Activated CD4-positive, alpha-beta T cell treated with anti-CD3 and anti-CD28 coated beads, Interleukin-10, Interleukin-2, amounts not matched to agents 100 ng/mL and 50 ng/mL, durations not matched to agents 16 hours and 8 hours (primary cell): ENCODE measurements at places on chromosomes 12 and 14.

DNA sequence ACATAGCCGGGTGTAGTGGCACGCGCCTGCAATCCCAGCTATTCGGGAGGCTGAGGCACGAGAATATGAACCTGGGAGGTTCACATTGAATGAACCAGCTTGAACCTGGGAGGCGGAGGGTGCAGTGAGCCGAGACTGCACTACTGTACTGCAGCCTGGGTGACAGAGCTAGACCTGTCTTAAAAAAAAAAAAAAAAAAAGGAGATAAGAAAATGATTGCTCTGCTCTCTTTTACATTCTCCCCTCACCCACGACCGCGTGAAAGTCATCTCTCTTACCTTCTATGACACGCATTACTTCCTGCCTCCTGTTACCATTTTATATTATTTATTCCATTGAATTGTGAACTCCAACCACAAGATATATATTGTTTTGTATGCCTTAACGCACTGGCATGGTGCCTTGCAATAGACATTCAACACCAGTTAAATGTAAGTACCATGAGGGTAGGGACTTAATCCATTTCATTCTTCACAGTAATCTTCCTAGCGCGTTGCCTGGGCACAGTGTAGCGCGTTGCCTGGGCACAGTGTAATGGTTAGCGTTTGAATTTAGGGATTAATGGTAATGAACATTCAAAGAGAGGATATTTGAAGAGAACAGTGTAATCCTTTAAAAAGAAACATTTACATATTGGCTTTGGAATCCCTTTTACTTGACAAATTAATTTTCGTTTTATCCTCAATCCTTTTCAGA lies 2.7 kb downstream of the RAP1B start:
- peak; percentile 38 for DNase-seq

DNA sequence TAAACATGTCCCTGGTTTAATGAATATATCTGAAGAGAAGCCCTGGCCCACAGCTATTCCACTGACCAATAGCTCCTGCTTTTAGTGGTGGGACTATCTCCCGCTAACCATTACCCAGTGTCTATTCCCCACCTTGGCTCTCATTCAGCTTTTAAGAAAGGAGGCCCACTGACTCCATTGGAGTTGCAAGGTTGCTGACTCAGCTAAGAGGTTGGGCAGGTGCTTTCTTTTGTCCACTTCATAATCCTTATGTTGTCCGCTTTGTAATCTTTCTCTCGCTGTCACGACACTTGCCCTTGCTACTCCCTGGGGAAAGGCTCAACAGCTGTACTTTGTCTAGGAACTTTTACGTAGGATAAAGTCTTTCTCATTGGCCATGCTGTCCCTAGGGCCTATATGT lies 453.4 kb upstream of the CCDC196 start:
- DNase-seq, result no peak

DNA sequence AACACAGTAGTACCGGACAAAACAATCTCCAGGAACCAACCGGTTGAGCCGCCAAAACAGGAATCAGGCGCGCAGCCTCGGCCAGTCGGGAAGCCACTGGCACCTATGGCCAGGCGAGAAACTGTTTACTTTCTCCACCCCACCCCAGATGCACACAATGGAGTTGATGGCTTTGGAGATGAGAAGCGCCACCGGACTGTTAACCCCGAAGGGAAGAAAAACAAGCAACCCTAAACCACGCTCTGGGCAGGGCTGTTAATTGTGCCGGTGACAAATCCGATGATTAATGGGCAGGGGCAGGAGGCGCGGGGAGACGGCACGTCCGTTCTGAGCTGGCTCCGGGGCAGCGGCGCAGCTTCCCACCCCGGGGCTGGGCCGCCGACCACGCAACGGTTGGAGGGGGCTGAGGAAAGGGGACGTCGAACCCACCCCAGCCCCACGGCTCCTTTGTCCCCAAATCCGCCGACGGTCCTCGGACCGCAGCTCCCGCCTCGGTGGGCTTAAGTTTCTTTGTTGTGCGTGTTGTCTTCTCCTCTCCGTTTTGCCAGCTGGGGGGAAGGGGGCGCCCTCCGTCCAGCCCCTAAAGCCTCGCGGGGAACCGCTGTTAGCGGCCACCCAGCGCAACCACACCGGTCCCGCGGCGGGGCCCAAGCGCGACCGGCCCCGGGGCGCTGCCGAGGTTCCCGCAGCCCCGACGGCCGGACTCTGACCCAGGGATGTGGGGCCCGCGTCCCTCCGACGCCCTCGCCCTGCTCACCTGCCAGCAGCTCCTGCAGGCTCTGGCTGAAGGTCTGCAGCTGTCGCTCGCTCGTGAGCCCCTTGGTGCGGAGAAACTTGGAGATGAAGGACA lies 790 bp downstream of the BTG1 start:
- DNase-seq, result peak; percentile 64

DNA sequence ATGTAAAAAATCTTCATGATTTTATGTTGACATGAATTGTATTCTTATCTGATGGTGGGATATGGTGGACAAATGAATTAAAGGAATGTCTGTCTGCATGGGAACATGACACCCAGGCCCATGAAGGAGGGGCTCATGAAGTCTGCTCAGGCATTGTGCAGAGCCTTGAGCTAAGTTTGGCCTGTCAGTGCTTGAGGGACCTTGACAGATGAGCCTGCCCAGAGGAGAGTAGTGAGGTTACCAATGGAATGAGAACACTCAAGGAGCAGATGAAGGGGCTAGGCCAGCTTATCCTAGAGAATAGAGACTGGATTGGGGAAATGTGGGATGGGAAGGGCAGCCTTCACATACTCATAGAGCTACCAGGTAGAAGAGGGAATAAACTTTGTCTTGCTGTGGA lies 68.8 kb downstream of the TMX1 start:
- DNase-seq, result no peak

GRCh38 chr14:35375558-35376025 lies 29.0 kb downstream of the NFKBIA start:
- DNase-seq, result no peak

- no peak for DNase-seq
Measured at GRCh38 chr14:92143309-92143708, 21.5 kb downstream of the CPSF2 start.

GRCh38 chr12:124171231-124171979 lies 123.5 kb upstream of the RFLNA start:
- no peak for DNase-seq

GRCh38 chr12:49909826-49910225 lies 6.1 kb upstream of the FAIM2 start:
- no peak for DNase-seq

DNA sequence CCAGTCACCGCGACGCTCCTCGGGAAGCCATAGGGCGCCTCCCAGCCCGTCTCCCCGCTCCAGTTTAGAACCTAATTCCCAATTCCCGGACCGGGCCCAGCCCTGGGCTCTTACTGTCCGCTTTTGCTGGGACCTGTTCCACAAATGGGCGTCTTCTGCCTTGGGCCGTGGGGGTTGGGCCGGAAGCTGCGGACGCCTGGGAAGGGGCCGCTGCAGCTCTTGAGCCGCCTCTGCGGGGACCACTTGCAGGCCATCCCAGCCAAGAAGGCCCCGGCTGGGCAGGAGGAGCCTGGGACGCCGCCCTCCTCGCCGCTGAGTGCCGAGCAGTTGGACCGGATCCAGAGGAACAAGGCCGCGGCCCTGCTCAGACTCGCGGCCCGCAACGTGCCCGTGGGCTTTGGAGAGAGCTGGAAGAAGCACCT lies 797 bp downstream of the UNG start:
- no peak for DNase-seq

DNA sequence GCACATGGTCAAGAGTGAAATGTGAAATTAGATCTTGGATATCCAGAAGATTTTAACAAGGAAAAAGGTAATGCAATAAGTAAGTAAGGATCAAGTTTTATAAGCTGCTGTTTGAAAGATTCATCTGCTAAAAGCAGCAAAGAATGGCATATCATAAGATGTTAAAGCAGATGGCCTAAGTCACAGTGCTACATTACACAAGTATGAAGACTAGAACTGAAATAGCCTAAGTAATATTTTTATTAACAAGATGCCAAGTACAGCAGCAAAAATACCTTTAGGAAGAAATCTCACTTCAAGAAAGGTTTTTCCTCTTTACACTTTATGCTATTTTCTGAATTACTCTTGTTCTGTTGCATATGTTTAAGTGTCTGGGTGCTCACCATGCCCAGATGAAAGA lies 414.1 kb downstream of the MDGA2 start:
- DNase-seq, result no peak

DNA sequence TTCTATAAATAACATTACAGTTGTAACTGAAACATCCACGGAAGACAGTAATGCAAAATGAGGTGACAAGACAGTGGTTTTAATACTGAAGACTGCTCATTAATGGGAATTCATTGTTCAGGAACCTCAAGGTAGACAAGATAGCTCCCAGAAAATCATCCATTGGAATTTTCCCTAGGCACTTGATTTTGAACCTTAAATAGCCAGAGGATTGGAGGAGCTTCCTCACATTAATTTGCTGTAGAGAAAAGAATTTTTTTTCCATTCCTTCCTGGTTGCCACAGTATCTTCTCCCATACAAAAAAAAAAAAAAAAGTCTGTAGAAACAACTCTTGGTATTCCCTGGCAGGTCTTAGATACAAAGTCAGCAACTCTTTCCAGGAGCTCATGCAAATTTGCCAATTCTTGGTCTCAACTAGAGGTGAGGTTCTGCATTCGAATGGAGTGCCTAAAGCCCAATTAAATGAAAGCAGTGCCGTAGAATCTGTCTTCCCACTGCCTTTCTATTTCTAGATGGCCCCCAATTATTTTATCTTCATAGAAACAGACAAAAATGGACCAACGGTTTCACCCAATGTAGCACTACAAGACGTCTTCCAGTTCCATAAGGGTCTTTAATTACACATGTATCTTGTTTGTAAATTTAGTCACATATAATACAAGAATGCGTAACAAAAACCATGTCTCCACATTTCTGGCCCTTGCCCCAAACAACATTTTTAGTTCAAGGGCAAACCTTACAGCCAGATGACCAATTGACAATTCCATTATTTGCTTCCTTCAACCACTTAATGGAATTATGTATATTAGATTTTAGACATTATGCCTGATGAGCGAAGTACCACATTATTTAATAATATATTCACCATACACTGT lies 13.5 kb downstream of the SLC38A2 start:
- no peak for DNase-seq

- DNase-seq, result no peak
Measured at GRCh38 chr12:11461433-11461832, 66.1 kb upstream of the PRB2 start.

- DNase-seq, result no peak
Measured at GRCh38 chr12:28884904-28885679, 264.0 kb upstream of the FAR2 start.

DNA sequence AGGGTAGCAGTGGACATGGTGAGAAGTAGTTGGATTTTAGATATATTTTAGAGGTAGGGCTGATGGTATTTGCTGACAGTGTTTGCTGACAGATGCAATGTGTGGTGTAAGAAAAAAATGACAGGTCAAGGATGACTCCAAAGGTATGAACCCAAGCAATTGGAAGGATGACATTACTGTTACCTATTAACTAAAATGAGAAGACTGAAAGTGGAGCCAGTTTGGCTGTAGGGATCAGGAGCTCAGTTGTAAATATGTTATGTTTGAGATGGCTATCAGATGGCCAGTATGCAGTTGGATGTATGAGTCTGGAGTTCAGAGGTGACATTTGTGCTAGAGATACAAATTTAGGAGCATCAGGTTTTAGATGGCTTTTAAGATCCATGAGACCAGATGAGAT lies 17.4 kb upstream of the SERPINA6 start:
- no peak for DNase-seq

DNA sequence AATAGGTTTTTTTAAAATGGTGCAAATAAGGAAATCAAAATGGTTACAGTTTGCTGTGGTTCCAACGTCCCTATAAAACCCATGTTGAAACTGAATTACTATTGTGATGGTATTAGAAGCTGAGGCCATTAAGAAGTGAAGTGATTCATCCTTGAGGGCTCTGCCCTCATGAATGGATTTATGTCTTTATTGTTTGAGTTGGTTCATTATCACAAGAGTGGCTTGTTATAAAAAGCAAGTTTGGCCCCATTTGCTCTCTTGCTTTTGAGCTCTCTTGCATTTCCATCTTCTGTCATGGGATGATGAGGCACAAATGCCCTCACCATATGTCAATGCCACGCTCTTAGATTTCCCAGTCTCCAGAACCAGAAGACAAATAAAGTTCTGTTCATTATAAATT lies 62.3 kb downstream of the PRKD1 start:
- DNase-seq, result no peak

DNA sequence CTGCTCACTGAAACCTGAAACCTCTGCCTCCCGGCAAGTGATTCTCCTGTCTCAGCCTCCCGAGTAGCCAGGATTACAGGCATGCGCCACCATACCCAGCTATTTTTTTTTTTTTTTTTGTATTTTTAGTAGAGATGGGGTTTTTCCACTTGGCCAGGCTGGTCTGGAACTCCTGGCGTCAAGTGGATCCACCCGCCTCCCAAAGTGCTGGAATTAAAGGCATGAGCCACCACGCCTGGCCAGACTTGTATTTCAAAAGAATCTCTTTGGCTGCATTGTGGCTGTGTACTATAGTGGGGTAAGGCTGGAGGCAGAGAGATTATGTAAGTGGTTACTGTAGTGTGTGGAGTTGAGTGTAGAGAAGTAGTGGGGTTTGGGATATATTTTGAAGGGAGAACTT lies 35.1 kb downstream of the TRHDE start:
- DNase-seq, result no peak

DNA sequence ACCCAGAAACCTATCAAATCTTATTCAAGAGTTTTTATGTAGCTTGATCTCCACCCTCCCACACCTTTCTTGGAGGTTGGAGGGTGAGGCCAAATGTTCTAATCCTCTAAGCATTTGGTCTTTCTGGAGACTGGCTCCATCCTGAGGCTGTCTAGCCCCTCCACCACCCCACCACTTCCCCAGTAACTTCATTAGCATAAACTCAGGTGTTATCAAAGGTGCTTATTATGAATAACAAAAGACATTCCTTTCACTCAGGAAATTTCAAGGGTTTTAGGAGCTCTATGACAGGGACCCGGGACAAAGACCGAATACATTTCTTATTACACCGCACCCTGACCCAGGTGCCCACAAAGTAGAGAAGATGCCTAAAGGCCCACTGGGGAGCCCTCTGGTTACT lies 2.8 kb upstream of the TMEM229B start:
- no peak for DNase-seq

DNA sequence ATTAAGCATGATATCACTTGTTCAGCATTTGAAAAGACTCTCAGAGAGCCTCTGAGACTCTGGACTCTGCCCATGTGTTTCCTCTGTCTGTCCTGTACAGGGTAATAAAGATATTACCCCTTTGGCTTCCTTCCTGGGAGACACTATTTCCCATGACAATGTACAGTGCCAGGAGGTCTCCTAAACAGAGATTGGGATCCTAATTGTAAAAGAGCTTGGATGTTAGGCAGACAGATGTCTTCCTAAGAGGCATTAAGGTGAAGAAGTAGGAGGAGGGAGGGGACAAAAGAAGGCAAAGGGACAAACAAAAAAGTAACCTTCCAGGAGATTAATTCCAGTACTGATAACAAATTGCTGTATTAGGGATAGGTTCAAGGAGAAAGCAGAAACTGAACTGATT lies 45.5 kb upstream of the NAV3 start:
- DNase-seq, result no peak
